ENCODE measurements at places on chromosomes 4 and X.
A peak's percentile ranks its signal among the peaks of the same experiment; 100 is the strongest.

DNA sequence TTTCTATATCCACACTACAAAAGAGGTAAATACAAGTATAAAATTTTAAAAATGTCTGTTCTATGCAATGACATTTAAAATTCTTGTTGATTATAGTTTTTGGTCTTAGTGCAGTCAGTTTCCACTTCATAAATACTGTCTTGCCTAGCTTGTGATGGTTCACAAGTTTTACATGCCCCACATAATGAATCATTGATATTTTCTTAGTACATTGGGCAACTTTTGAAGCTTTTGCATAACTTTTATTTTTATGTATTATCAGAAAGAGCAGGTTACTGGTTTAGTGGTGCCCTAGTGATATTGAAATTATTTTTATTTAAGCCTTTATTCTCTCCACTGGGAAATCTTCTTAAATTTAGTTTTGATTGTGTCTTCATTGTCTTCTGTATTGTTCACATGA, 388.0 kb downstream of the CCSER1 start:
- no peak for DNase-seq

- DNase-seq: no peak
Observed at GRCh38 chr4:47631161-47631560, 146.1 kb downstream of the ATP10D start.

- DNase-seq: no peak
Observed at GRCh38 chr4:21226637-21227538, 526.6 kb downstream of the PACRGL start.

DNA sequence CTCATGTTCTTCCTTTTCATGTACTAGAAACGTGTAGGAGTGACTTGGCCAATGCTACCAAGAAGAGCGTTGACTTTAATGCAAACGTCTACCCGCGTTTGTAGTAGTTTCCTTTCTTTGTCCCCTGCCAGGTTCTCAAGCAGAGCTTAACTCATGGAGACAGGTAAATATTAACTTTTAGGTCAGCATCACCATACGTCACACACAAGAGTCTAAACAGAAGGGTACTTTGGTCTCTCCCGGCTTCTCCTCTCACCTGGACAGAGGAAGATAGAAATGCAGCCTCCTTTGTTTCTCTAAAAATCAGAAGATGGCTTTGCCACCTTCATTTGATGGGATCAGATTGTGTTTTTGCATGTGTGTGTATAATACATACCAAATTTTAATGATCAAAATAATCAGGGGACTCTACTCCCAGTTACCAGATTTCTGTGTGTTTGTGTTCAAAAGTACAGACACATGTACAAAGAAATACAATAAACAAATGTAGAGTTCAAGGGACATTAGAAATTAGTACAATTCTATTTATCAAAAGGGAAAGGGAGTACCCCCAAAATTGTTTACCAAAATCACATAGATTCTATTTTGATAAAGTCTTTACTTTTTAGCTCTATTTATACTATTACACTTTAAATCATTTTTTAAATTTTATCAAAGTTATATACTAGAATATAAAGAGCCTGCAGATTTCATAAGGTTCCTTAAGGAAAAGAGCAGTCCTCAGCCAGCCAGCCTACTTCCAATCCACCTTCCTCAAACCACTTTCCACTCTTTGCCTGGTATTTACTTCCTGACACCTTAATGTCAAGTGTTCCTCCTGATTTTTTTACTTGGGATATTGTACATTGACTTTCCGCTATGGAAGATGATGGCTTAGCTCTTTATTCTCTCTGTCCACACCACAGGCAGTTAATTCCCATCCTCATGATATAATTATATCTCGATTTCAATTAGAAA, 195.5 kb downstream of the RELL1 start:
- DNase-seq: no peak

- DNase-seq: no peak
Observed at GRCh38 chr4:55032788-55033187, 92.6 kb downstream of the KDR start.

- DNase-seq: no peak
Observed at GRCh38 chr4:5043579-5043978, 7.7 kb upstream of the STK32B start.

DNA sequence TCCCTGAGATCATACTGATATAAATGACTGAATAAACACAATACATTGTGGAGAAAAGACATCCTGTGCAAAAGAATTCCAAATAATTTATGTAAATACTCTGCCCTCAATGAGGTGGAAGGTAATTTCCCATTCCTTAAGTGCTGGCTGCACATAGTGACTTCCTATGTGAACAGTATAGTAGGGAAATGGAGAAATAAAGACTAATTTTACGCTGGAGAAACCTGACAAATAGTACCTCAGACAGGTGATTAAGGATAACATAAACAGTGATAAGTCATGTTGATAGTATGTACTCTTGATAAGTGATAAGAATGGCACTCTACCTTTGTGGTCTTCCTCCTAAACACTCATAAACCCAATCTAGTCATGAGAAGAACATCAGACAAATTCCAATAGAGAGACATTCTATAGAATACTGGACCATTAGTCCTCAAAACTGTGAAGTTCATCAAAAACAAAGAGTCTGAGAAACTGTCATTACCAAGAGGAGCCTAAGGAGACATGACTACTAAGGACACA, 274.0 kb downstream of the CHIC1 start:
- no peak for DNase-seq

DNA sequence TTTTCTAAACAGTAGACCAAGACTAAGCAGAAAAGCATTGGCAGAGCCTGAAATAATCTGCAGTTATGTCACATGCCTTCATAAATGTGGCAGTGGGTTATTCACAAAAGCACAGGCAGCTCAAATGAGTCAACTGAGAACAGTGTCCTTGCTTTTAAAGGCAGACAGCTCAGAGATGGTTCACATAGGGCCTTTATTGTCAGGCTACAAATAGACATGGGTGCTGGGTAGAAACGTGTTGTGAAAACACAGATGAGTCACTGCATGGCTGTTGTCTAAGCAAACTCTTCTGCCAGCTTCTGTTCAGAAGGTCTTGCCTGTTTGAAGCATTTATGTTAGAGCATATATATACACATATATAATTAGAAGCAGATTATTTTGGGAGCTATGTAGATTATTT, 118.0 kb downstream of the SLC4A4 start:
- peak; percentile 55 for DNase-seq

- no peak for DNase-seq
Observed at GRCh38 chr4:145782756-145783155, 102.8 kb downstream of the C4orf51 start.

DNA sequence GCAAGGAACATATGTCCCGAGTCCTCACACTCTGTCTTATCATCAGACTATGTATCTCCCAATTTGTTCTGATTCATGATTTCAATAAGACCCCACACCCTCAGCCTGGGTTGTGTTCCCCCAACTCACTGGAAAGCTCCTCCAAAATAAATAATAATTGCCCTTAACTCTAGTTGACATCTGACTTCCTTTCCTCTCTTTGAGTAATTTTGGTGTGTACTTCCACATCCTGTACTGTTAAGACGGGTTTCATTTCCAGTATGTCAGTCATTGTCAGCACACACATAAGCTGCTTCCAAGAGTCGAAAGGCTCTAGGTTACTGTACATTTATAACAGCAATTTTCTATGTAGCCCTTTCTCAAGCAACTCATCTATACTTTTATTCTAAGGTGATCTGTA, 52.2 kb upstream of the C1QTNF7 start:
- no peak for DNase-seq

DNA sequence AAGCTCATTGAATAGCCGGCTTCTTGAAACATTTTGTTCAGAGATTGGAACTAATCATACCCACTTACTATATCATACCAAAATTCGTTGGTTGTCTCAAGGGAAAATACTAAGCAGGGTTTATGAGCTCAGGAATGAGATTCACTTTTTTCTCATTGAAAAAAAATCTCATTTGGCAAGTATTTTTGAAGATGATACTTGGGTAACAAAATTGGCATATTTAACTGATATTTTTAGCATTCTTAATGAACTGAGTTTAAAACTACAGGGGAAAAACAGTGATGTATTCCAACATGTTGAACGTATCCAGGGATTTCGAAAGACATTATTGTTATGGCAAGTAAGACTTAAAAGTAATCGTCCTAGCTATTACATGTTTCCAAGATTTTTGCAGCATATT, 6.4 kb downstream of the FAM200B start:
- no peak for DNase-seq

- no peak for DNase-seq
Observed at GRCh38 chr4:182258441-182259000, 15.3 kb downstream of the TENM3 start.

GRCh38 chr4:113788888-113789287, 27.4 kb upstream of the CAMK2D start:
- DNase-seq: no peak

DNA sequence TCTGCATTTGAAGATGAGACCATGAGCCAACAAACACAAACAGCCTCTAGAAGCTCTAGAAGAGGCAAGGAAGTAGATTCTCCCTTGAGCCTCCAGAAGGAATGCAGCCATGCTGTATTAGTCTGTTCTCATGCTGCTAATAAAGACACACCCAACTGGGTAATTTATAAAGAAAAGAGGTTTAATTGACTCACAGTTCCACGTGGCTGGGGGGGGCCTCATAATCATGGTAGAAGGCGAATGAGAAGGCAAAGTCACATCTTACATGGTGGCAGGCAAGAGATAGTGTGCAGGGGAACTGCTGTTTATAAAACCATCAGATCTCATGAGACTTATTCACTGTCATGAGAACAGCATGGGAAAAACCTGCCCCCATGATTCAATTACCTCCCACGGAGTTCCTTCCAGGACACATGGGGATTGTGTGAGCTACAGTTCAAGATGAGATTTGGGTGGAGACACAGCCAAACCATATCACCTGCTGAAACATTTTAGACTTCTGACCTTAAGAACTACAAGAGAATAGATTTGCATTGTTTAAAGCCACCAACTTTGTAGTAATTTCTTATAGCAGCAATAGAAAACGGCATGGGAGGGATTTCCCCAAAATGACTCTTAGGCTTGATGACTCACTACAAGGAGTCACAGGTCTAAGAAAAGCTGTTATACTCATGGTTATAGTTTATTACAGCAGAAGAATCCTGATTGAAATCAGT, 284.4 kb upstream of the SFRP2 start:
- no peak for DNase-seq

DNA sequence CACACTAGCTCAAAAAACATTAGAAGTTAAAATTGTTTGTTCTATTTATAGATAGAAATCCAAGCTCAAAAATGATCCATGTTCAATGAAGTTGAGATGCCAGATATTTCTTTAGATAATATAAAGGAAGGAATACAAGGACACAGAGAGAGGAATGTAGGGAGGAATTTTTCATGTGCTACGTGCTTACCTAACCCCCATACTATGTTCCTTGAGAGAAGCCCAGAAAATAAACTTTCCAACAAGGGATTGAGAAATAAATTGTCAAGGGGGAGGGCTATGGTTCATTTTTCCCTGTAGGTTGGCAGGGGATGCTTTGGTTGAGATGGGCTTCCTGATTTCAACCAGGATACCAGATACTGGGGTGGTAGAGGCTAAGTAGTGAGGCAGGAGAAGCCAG, 15.6 kb upstream of the ADH5 start:
- DNase-seq: no peak

GRCh38 chr4:65580551-65580950, 89.7 kb downstream of the EPHA5 start:
- no peak for DNase-seq

- DNase-seq: no peak
Observed at GRCh38 chrX:10414862-10415261, 205.5 kb downstream of the MID1 start.

DNA sequence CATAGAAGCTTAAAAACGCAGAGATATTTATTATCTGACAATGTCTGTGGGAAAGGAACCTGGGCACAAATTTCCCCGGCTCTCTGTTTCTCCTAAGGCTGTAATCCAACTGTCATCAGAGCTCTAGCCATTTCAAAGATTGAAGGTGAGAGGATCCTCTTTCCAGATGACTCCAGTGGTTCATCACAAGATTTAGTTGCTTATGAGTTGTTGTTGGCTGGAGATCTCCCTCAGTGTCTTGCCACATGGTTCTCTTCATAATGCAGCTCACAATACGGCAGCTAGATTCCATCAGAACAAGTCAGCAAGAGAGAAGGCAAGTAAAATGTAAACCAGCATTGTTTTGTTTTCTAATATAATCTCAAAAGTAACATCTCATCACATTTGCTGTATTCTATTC, 369.4 kb downstream of the GASK1B start:
- DNase-seq: no peak

GRCh38 chrX:57822398-57822797, 87.9 kb downstream of the ZXDA start:
- no peak for DNase-seq

GRCh38 chr4:54614149-54614548, 43.6 kb upstream of the KIT start:
- no peak for DNase-seq

DNA sequence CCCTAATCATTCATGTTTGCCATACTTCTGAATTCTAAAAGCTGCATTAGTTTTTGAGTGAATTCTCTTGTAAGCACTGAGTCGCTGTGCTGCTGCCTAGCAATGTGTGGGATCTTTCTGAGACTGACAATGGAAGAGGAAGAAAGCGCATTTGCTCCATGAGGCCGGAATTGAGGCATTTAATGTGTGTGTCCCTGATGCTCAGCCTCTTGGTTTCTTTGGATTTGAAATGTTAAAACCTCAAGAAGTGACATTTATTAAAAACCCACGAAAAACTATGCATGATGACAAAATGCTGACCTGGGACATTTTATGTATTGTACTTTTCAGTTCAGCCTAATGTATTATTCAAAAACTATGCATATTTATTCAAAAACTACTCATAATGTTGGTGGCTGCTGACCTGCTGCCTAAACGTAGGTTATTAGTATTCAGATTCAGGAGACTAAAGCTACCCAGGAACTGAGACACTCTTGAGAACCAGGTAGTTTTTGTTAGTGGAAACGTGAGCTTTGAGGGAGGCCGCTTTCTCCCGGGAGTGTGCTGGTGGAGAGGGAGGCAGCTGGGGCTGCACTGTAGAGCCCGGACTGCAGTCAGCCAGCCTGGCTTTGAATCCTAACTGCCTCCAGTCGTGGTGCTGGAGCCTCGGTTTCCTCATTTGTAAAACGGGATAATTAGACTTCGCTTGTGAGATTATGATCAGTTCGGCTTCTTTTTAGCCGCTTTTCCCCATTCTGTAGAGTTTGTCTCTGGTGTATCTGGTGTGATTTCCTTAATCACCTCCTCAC, 11.3 kb downstream of the RGS12 start:
- DNase-seq: peak; percentile 70

- peak; percentile 78 for DNase-seq
Observed at GRCh38 chr4:30714408-30715031, 5.6 kb upstream of the PCDH7 start.

- no peak for DNase-seq
Observed at GRCh38 chrX:107968623-107969022, 13.5 kb downstream of the TEX13B start.

- no peak for DNase-seq
Observed at GRCh38 chr4:151150821-151151580, 51.6 kb downstream of the RPS3A start.

- no peak for DNase-seq
Observed at GRCh38 chr4:180947425-180947824, 1295.8 kb upstream of the TENM3 start.

Measured in osteoblast (primary cell).